ENCODE measurements at places on chromosomes 13 and 19.
A peak's percentile ranks its signal among the peaks of the same experiment; 100 is the strongest.

DNA sequence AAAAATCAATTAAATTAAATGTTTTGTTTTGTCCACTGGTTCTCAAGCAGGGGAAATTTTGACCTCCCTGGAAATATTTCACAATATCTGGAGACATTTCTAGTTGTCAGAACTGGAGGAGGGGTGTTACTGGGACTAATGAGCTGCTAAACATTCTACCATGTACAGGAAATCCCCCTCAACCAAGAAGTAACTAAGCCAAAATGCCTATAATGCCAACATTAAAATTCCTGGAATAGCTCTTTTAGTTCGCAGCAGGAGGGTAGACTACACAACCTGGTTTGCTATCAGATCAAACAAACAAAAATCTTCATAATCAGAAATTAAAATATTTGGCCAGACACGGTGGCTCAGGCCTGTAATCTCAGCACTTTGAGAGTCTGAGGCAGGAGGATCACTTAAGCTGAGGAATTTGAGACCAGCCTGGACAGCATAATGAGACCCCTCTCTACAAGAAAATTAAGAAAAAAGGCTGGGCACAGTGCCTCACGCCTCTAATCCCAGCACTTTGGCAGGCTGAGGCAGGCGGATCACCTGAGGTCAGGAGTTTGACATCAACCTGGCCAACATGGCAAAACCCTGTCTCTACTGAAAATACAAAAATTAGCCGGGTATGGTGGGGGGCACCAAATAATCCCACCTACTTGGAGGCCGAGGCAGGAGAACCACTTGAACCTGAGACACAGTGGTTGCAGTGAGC, 13.7 kb upstream of the SMARCA4 start:
- no peaks in the 10 kb centered on the region for H3K27me3 ChIP-seq
- H3K4me3 ChIP-seq, result no peak overlapping the region
- DNase-seq, result no peak

GRCh38 chr19:45753548-45753947, 15.5 kb downstream of the SIX5 start:
- H3K4me1 ChIP-seq, result no peaks in the 10 kb centered on the region
- no peak overlapping the region for H3K4me3 ChIP-seq
- H3K27me3 ChIP-seq, result no peaks in the 10 kb centered on the region
- no peak for DNase-seq

DNA sequence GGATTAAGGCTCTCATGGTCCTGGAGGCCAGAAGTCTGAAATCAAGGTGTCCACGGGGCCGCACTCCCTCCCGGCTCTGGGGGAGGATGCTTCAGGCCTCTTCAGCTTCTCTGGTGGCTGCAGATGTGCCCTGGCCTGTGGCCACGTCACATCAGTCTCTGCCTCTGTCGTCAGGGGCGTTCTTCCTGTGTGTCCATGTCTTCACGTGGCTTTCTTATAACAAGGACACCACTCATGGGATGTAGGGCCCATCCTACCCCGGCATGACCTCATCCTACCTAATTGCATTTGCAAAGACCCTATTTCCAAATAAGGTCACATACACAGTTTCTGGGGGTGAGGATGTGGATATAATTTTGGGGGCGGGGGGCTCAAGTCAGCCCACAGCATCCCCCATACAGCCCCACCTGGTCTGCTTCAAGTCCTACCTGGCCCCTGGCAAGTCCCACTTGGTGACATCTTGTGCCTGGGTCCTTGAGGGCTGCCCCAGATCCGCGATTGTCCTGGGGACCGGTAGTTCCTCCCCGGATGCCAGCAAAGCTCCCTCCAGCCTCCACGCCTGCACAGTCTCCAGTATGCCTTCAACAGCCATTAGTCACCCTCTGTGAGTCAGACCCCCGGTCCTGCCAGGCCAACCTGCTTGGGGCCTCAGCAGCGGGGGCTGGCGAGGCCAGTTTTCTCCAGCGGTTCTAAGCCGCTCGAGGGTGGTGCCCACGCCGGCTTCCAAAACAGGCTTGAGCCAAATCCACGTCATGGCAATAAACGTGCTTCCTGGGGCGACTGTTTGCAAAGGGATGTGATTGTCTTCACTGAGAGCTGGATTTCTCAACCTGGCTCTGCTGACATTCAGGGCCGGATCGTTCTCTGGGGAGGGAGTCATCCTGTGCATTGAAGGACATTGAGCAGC, 32.2 kb downstream of the MYO9B start:
- H3K4me1 ChIP-seq, result peaks cover 49% of the 10 kb centered on the region
- peaks cover 76% of the 10 kb centered on the region for H3K36me3 ChIP-seq
- no peak overlapping the region for H3K4me3 ChIP-seq
- DNase-seq, result no peak

DNA sequence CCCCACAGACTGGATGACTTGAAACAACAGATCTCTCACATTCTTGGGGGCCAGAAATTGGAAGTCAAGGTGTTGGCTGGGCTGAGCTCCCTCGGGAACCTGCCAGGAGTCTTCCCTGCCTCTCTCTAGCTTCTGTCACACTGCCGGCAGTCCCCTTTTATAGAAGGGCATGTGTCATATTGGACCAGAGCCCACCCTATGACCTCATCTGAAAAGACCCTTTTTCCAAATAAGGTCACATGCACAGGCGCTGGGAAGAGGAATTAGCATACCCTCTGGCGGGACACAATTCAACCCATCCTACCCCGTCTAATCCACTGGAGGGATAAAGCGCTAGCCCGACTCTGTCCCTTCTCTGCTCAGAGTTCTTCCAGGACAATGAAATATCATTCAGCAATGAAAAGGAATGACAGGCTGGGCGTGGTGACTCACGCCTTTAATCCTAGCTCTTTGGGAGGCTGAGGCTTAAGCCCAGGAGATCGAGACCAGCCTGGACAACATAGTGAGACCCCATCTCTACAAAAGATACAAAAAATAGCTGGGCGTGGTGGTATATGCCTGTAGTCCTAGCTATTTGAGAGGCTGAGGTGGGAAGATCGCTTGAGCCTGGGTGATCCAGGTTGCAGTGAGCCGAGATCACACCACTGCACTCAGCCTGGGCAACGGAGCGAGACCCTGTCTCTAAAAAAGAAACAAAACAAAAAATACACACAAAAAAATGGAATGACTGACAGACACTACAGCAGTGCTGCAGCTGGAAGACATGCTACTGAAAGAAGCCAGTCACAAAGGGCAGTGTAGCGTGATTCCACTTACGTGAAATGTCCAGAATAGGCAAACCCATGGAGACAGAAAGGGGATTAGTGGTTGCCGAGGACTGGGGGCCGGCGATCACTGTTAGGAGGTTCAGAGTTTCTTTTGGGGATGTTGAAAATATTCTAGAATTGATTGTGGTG, 28.5 kb downstream of the MEIS3 start:
- no peak overlapping the region for H3K4me3 ChIP-seq
- H3K36me3 ChIP-seq, result no peaks in the 10 kb centered on the region
- no peaks in the 10 kb centered on the region for H3K27me3 ChIP-seq

GRCh38 chr19:8355631-8356402, 8.1 kb upstream of the ANGPTL4 start:
- no peak overlapping the region for H3K27ac ChIP-seq
- H3K4me3 ChIP-seq, result no peak overlapping the region
- DNase-seq, result no peak
- peaks cover 6% of the 10 kb centered on the region for H3K4me1 ChIP-seq
- no peaks in the 10 kb centered on the region for H3K36me3 ChIP-seq

DNA sequence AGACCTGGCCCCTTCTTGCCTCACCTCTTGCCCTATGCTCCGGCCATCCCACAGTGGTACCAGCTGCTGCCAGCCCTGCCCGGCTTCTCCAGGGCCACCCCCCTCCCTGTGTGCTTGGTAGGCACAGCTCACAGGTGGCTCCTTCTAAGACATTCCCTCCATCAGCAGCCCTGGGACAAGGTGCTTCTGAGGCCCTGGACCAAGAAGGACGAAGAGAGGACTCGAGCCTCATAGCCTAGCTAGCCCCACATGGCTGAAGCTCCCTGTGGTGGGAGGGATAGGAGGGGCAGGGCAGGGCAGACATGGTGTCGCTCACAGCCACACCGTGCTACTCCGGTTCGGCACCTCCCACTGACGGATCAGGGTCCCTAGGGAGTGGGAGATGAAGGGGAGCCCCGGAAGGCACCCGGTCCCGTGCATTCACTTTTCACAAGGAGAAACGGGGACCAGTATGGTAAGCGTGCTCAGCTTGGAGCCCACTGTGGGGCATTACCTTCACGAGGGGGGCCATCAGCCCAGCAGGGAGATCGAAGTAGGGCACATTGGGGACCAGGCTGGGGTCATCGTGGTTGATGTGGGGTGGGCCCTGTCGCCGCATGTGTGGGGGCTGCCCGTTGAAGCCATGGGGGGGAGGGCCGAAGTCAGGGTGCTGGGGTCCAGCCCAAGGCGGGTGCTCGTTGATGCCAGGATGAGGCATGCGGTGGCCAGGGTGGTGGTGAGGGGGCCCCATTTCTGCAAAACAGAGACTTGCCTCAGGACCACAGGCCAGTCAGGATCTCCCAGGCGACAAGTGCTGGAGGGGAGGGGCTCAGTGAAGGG, 19.5 kb downstream of the CHERP start:
- H3K27ac ChIP-seq, result no peak overlapping the region
- peaks cover 92% of the 10 kb centered on the region for H3K36me3 ChIP-seq
- H3K4me1 ChIP-seq, result no peaks in the 10 kb centered on the region
- no peaks in the 10 kb centered on the region for H3K27me3 ChIP-seq

DNA sequence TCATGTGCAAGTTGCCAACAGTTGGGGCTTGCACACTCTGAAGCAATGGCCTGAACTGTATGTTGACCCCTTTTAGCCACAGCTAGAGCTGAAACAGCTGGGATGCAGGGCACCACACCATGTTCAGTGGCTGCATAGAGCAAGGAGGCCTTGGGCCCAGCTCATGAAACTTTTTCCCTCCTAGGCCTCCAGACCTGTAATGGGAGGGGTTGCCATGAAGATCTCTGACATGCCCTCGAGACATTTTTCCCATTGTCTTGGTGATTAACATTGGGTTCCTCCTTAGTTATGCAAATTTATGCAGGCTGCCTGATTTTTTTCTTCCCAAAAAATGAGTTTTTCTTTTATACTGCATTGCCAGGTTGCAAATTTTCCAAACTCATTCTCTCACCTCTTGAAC, 165.1 kb upstream of the PRR20A start:
- no peak for DNase-seq
- H3K4me1 ChIP-seq, result no peaks in the 10 kb centered on the region

DNA sequence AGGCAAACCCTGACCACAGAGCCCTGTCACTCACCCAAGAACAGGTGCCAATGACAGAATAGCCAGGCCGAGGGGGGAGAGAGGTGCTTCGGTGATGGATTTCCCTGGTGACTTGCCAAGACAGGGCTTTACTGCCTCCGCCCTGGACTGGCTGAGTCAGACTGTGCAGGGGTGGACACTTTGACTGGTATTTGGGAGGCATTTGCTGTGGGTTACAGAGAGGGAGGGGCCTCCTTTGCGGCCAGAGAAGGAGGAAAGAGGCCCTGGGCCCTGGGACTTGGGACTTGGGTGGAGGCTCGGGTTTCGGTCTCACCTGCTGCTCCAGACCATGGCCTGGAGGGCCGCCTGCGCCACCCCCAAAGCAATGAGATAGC, 4.6 kb upstream of the EPS8L1 start:
- peaks cover 11% of the 10 kb centered on the region for H3K4me1 ChIP-seq
- H3K36me3 ChIP-seq, result no peaks in the 10 kb centered on the region
- H3K4me3 ChIP-seq, result no peak overlapping the region

- no peaks in the 10 kb centered on the region for H3K27me3 ChIP-seq
- H3K4me1 ChIP-seq, result peaks cover 99% of the 10 kb centered on the region
- H3K36me3 ChIP-seq, result no peaks in the 10 kb centered on the region
- peak overlapping the region; percentile 77 for H3K27ac ChIP-seq
Measured at GRCh38 chr19:49565261-49565660, 15.1 kb downstream of the NOSIP start.

Measured in CD4-positive, alpha-beta T cell (primary cell).